Left kidney (tissue), 8 donors: ENCODE measurements at places on chromosomes 4 and X. TPM values are rescaled to one million over a fixed set of nuclear protein-coding genes. Genes with fewer than 3 reads are reported as not detected.

Gene NEXMIF
- polyA plus RNA-seq, result 3.1 TPM

Gene MAGEC3
- polyA plus RNA-seq, result 0.37 TPM

Gene CT45A3
- polyA plus RNA-seq, result not detected

Gene AMBN
- 0.80 TPM for polyA plus RNA-seq

Gene MAGEA8
- polyA plus RNA-seq, result 0.43 TPM
